Stimulated activated CD8-positive, alpha-beta memory T cell treated with anti-CD3 and anti-CD28 coated beads, Interleukin-4, amount 100 ng/mL, for 48 hours (primary cell): ENCODE measurements at places on chromosomes 11 and 22.

- DNase-seq: no peak
Observed at GRCh38 chr11:1014276-1014675, 22.2 kb downstream of the MUC6 start.

- no peak for DNase-seq
Observed at GRCh38 chr22:43381693-43382092, 30.1 kb upstream of the MPPED1 start.

DNA sequence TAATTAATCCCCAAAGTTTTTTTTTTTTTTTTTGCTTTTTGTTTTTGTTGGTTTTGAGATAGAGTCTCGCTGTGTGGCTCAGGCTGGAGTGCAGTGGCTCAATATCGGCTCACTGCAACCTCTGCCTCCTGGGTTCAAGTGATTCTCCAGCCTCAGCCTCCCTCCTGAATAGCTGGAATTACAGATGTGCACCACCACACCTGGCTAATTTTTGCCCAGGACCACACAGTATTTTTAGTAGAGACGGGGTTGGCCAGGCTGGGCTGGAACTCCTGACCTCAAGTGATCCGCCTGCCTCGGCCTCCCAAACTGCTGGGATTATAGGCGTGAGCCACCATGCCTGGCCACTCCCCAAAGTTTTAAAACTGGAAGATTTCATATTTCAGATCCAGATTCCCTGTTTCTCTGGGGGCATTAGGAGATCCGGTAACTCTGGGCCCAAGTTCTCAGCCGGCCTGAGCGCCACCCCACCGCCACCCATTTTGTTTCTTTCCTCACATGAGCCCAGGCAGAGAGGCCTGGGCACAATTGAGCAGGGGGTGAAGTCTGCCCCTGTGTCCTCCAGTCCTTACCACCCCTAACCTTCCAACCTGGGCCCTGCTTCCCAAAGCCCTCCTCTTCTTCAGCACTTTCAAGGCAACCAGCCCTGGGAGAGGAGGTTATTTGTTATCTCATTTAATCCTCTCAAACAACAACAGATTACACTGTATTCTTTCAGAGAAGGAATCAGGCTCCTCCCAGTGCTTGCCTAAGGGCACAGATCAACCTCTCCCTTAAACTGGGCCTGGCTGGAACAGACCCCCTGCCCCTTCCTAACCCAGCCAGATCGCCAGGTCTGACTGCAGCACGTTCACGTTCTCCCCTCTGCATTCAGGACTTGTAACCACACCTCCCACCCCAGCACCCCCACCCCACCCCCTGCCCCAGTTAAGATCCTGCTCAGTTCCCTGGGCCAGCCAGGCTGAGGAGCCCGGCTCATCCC, 1.9 kb upstream of the CSNK1E start:
- DNase-seq: no peak

DNA sequence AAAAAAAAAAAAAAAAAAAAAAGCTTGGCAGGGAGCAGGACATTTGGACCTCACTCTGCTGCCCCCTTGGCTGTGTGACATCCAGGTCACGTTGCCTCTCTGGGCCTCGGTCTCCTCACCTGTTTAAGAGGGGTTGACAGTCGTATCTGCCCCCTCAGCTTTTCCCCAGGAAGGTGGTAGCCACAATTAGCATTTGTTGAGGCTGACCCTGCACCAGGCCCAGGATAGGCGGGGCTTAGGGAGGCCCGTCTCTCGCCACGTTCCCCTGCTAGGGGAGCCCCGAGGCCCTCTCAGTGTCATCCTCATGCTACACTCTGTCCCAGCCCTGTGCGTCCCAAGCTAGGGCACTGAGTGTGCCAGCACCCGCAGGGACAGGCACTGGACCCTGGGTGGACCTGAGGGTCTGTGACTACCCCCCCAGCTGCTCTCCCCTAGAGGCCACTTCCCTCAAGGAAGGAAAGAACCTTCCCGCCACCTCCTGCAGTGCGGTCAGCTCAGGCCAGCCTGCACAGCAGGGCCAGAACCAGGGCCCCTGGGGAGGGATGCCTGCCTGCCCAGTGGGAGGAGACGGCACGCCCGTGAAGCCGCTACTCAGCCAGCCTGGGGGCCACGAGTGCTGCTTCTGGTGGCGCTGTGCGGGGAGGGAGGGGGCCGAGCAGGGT, 38.5 kb upstream of the PPARA start:
- DNase-seq: no peak

DNA sequence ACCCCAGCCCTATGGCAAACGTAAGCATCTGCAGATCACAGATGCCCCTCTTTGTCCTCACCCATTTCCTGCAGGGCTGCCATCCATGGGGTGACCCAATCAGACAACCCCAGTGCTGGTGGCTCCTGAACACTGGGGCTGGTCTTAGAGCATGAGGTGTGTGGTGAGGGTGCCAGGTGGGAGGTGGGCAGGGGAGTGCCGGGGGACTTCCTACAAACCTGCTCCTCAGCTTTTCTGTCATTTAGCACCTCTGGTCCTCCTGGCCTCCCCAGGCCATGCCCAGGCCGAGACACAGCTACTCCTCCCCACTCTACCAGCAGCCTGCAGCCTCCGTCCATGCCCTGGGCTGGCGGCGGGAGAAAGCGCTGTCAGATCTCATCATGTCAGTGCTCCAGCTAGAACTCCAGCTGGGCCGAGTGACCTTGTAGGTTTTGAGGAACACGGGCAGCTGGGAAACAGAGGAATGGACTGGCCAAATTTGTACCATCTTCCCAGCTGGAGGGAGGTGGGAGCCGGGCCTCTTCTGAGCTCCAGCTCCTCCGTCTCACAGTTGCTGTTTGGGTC, 157.7 kb upstream of the NECTIN1 start:
- no peak for DNase-seq

DNA sequence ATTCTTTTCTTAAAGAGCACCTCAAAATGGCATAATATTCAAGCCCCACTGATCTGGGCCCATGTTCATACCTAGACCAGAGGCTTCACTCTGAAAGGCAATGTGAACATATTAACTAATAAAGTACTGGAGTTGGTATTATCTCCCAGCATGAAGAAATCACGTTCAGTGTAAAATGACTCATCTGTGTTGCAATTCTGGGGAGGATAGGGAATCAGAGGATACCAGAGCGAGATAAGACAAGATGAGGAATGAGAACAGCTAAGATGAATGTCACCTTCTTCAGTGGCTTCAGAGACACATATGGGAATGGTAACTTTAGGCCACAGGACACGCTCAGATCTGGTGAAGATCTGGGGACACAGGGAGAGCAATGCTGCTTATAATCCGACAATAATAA, 121.1 kb downstream of the NTM start:
- DNase-seq: no peak

DNA sequence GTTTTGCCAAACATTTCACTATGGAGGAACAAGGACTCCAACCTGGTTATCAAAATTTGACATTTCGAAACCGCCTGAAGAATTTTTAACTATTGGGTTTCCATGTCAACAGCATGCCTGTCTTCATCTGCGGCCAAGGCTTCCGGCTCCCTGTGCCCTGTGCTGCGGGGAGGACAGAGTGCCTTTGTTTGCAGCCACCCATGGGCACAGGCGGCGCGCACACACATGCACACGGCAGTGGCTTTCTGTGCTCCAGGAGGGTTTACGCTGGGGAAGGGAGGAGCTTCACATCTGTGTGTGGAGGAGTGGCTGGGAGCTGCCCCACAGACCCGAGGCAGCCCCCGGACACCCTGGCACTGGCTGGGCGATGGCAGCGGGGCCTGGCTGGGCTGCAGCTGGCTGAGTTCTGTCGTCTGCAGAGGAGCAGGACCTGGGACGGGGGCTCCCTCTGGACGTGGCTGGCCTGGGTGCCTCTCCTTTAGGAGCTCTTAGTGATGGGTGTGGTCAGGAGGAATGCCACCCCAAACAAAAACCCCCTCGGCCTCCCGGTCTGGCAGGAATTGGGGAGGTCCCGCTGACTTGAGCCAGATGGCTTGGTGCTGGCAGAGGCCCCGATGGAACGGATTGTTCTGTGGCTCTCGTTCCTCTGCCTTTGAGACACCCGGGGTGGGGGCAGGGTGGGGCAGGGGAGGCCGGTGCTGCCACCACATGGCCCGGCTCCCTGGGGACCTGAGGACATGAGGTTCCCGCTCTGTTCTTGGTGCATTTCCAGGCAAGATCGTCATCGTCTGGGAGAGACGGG, 1290.9 kb downstream of the BRD1 start:
- no peak for DNase-seq

- no peak for DNase-seq
Observed at GRCh38 chr11:78082146-78082545, 2.5 kb upstream of the NDUFC2 start.

DNA sequence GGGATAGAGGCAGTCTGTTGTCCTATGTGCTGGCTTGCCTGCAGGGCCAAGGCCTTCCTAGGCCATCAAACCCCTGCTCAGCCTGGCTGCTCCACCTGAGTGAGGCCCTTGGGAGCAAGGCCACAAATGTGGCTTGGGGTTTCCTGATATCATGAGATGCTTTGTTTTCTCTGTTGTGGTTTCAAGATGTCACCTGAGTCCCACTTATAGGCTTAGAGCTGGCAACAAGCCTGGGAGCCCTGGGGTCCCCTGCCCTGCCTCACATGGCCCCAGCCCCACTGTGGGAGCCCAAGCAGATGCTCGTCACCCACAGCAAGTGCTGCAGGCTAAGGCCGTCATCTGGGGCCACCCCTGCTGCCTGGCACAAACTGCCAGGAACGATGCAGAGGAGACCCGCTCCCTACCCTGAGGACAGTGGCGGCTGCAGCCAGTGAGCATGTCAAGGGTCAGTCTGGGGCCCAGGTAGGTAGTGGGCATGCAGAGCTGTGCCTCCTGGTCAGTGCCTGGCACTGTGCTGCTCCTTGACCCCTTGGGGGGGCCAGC, 75.4 kb upstream of the KCNQ1OT1 start:
- peak; percentile 21 for DNase-seq

DNA sequence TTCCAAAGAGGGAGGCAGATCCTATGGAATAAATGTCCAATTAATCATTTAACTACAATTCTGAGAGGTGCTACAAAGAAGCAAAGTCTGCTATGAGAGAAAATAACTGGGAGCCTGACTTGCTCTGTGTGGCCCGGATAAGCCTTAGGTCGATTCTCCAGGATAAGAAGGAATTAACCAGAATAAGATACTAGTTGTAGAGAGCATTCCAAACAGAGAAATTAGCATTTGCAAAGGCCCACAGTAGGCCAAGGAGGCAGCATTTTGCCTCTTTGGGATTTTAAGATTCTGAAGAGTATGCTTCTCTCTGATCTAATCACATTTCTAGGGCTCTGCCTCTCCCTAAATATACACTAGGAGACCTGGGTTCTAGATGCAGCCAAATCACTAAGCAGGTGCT, 113.7 kb downstream of the SNX19 start:
- no peak for DNase-seq

DNA sequence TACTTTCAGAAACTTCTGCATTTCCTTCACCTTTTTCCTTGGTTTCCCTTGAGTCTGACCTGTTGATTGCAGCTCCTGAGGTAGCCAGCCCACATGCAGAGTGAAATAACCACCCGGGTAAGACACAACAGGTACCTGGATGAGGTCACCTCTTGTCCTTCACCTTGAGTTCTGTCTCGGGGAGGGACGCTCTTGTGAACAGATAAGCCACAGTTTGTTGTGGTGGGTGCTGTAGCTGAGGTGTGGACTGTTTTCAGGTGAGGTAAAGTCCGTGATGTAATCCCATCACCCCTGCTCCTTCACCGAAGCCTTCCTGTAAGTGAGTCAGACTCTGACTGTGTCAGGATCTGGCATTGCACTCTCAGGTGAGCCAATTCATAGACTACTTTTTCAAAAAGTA, 183.1 kb downstream of the NAV2 start:
- no peak for DNase-seq

DNA sequence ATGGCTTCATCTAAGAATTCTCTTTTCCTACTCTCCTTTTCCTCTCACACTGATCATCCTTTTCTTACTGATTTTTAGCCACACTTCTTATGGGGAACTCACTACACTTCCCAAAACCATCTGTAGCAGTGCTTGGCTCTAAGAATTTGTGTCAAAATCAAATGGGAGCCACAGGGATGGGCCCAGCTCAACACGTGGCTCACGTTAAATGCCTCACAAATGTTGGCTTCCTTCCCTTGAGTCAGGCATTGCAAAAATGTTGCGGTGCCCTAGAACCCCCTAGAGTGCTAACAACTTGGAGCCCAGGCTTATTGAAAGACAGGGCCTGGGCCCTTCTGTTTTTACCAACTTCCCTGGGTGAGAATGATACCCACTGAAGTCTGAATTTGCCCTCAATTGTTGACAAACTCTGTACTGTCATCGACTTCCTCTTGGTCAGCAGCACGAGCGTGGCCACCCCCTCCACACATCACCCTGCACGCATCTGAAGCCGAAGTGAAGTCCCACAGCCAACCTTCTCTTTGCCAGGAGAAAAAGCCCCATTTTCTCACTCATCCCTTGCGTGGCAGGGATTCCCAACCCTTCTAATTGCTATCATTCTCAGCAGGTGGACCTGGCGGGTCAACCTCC, 69.7 kb downstream of the ELFN2 start:
- DNase-seq: no peak

GRCh38 chr11:76838678-76839068, 22.0 kb upstream of the ACER3 start:
- DNase-seq: no peak

- no peak for DNase-seq
Observed at GRCh38 chr11:128227466-128227865, 359.9 kb downstream of the ETS1 start.

DNA sequence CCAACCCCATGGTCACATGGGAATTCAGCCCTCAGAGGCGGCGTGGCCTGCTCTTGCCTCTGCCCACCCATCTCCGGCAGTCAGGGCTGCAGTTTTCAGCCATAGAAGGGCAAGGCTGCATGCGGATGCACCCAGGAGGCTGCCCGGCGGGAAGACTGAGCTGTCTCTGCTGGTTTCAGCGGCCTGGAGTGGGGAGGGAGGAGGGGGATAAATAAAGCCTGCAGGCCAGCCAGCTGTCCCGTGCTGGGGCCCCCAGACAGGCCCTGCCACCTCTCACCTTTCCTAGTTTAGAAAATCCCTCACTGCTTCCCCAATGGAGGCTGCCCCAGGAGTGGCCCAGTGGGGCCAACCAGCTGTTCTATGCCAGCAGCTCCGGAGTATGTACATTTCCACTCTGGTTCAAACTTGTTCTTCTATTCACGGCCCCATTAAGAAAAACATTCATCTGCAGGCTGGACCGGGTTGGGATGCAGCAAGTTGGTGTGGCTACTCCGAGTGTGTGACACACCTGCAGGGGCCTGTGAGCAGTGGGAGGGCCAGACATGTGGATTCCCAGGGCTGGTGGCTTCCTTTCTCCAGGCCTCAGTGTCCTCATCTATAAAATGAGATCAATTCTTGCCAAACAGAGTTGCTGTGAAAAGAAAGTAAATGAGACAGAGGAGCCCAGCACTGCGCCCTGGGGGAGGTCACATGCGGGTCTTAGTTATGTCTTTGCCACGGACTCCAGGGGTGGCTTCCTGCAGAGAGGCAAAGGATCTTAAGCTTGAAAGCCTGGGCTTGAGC, 5.0 kb downstream of the MICALL1 start:
- no peak for DNase-seq
